ENCODE measurements at places on chromosomes 2 and 18.
A peak's percentile ranks its signal among the peaks of the same experiment; 100 is the strongest.

DNA sequence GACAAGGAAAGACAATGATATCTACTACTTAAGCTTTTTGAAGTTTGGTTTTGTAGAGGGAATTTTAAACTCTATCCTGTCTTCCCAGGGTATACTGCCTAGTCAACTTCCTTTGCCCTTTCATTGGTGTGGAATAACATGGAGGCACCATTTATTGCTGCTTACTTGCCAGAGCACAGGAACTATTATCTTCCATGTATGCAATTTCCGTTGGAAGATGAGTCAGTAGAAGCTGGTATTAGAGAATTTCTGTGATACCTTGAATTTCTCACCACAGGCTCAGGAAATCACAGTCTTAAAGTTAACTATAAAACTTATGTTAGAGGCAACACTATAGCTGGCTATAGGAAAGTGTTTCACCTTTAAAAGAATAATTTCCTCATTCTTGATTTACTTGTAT, 40.9 kb upstream of the RGPD4 start:
- DNase-seq: no peak

GRCh38 chr18:42730272-42730671, 385.2 kb downstream of the RIT2 start:
- DNase-seq: no peak

DNA sequence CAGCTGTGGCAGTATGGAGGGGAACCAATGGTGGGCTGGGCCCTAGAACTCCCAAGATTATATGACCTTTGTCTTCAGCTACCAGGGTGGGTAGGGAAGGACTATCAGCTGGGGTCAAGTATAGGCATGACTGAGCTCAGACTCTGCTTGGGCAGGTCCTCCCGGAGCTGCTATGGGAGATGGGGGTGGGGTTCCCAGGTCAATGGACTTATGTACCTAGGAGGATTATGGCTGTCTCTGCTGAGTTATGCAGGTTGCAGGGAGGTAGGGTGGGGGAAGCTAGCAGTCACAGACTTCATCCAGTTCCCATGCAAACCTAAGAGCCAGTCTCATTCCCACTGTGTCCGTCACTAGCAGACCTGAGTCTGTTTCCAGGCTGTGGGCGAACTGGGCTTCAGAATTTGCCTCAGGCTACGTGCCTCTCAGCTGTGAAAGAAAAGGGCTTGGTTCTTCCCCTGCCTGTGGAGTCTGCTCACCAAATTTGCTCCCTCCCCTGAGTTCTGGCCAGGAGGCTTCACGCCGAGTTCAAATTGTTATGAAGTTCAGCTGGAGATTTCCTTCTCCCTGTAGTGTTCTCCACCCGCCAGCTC, 985.8 kb upstream of the NRXN1 start:
- DNase-seq: no peak

DNA sequence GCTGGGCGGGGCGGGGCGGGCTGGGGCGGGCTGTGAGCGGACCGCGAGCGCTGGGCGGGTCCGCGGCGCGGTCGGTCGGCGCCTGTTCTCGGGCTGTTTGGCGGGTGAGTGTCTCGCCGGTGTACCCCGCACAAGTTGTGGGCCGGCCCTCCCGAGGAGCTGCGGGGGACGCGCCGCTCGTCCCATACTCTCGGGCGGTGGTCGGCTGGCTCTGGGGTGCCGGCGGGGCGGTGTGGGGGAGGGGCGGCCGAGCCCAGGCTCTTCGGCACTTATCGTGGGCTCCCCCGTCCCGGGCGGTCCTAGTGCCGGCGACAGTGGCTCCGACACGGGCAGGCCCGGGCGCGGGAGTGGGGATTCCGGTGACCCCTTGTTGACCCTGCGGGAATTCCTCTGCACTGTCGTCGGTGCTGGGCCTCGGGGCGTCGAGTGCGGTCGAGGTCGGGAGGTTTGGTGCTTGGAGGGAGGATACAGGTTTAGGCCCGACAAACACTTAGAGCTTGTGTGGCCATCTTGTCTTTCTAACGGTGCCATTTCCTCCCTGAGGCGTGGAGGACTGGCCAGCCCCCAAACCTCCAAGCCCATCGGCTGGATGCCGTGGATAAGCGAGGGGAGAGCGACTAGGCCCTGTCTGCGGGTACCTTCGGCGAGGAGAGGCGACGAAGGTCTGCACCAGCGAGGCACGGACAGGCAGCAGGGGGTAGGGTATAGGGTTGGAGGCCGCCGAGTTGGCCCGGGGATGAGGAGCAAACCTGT, at the start of gene SEPTIN2:
Gene SEPTIN2 (plus strand): TSS at position 47 of the 753 bp plus-strand sequence. CDS start 8,308 bp downstream, outside the sequence.
- DNase-seq: no peak

GRCh38 chr18:28729321-28729720, 552.4 kb upstream of the CDH2 start:
- DNase-seq: no peak

DNA sequence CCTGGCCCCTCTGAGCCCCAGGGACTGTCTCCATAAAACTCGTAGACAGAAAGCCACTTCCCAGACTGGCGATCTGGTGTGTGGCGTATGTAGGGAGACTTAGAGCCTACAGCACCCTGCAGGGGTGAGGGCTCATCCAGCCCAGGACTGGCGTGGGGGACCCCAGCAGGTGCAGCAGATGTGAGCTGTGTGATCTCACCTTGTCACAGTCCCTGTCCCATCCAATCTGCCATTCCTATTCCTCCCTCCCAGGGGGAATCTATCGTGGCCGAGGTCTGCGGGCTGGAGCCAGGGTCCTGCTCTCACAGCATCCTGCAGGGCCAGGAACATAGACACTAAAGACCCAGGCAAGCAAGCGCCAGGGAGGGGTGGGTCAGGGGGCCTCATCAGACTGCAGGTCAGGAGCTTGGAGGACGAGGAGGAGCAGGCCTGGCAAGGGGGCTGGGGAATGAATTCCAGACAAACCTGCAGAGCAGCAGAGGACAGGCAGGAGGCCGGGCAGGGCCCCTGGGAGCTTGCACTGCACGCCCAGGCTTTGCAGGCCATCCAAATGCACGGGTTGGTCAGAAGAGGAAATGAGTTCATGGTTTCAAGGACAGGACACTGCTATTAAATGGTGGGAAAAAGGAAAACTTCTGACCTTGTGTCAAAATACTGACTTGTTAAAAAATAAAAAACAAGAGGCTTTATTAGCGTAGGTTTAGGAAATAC, 32.5 kb downstream of the HS6ST1 start:
- no peak for DNase-seq

DNA sequence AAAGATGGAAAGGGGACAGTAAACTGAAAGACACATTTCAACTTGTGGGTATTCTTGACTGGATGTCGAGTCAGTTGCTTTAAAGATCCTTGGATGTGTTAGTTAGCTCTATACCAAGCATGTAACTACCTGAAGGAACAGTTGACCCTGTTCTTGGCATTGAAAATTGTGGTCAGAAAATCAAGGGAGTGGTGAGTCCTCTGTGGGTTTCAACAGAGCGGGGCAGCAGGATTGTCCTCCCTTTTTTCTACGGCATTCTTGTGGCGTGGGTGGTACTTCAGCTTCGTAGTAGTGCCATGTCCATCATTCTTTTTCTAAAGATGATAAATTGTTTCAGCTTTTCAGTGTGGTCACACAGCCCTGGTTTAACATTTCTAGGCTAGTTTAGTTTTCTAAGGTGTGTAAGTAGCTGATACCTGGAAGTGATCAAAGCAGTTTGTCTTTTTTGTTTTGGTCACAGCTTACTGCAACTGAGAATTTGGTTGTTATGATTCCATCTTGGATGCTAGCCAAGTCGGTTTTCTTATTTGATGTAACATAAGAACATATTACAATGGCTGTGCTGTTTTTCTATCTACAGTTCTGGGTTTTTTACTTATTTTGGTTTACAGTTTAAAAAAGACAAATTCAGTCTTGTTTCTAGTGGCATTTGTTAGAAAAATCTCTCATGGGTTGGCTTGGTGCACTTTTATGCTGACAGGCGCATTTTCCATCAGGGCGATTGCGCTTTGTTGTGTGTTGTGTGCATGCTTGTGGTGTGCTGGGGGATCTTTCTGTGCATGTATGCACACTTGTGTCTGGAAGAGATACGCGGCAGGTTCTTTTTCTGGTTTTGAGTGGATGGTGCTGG, 84.7 kb downstream of the ZNF407 start:
- no peak for DNase-seq

GRCh38 chr2:14516844-14517243, 115.7 kb upstream of the LRATD1 start:
- DNase-seq: no peak

DNA sequence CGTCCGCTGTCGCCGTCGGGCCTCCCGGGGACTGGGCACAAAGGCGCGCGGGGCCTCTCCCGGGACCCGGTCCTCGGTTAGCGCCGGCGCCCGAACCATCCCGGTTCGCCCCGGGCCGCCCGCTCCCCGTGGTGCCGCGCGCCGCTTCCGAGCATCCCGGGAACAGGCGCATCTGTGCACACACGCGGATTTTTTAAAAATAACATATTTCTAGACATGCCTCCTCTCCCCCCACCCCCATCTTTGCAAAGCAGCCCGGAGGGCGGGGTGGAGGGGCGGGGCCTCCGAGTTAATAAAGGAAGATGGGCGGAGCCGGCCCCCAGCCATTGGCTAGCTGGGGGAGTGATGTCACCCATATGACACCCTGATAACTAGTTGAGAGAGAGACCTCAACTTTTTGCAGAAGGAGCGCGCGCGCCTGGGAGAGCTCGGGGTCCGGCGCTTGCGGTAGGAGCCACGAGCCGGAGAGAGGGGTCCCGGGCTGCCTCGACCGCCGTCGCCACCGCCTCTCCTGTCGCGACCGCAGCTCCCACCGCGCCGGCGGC, at the start of gene SOX11:
Gene SOX11 (plus strand): TSS at position 400 of the 545 bp plus-strand sequence. CDS start 338 bp downstream, outside the sequence.
- DNase-seq: peak; percentile 98

- DNase-seq: no peak
Measured at GRCh38 chr2:177243073-177243472, 21.5 kb downstream of the NFE2L2 start.

- DNase-seq: no peak
Measured at GRCh38 chr2:160252278-160252887, 52.3 kb upstream of the ITGB6 start.

DNA sequence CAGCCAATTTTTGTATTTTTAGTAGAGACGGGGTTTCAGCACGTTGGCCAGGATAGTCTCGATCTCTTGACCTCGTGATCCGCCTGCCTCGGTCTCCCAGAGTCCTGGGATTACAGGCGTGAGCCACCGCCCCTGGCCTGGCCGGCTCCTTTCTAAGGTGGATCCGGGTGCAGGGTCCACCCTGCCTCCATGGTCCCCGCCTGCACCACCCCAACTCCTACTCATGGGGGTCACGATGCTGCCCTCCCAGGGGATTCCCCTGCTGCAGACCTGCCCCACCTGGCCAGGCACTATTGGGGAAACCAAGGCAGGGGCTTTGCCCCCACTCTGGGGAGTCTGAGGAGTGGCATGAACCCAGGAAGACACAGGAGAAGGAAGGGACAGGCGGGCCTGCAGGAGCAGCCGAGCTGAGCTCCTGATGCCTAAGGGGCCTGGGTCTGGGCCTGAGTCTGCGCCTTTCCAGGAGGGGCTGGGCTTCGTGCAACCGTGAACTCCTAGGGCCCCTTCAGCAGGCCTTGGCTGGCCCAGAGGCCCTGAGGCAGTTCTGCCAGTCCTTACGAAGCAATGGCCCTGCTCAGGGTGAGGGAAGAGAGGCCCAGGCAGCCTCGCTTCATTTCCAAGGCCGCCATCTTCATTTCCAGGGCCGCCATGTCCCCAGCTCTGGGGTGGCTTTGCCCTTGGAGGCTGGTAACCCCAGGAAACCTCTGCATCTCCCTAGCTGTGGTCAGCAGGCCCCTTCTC, 67.2 kb upstream of the SMAD7 start:
- DNase-seq: no peak

GRCh38 chr18:49062832-49063226, 112.1 kb upstream of the SMAD7 start:
- DNase-seq: no peak

GRCh38 chr18:10495936-10496335, 29.9 kb upstream of the NAPG start:
- no peak for DNase-seq

GRCh38 chr18:37249895-37250618, 315.5 kb downstream of the CELF4 start:
- DNase-seq: no peak

DNA sequence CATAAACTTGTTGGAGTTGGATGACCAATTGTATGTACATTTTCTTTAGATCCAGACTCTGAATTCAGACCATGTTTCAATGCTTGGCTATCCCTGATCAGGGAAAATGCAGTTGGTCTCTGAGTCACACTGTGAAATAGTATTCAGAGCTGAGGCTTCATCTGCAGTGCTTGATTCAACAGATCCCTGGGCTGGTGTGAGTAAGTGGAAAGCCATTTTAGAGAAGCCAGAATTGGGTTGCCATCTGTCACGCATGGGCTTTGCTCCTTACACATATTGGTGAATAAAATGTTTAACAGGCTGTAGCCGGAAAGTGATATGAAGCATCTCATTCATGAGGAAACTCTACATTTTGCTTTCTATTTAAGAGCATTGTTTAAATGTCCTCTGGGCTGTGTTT, 50.0 kb upstream of the ACYP2 start:
- DNase-seq: no peak

DNA sequence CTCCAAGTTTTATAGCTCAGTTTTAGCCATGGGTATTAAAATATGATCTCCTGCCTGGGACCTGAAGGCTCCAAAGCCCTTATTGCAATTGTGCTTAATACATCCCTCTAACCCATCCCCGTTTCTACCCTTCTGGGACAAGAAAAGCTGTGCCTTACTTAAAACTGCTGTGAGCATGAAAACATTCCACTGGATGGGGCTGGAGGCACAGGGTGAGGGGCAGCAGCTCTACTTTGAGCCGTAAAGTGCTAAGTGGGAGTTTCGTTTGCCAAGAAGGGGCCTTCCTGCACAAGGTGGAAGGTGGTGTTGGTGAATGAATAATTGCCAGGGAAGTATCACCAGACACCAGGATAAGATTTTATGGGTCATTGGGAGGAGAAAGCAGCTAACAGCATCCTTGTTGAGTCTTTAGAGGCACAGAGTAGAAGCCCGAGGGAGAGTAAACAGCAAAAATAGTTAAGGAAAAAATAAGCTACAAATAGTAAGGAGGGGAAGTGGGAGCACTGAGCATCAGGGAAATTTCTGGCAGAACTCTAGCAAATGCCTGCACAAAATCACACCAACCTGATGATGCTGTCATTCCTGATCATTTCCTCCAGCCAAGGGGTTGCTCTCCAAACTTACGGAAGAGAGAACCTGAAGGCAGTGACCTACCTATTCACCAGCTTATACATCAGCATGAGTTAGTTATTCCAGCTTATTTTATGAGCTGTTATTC, 218.4 kb downstream of the MREG start:
- DNase-seq: no peak

GRCh38 chr2:114814355-114814754, 371.9 kb downstream of the DPP10 start:
- DNase-seq: no peak

- DNase-seq: no peak
Measured at GRCh38 chr2:241814393-241814642, 5.3 kb downstream of the NEU4 start.

GRCh38 chr2:207734264-207734635, 22.8 kb downstream of the CCNYL1 start:
- no peak for DNase-seq

DNA sequence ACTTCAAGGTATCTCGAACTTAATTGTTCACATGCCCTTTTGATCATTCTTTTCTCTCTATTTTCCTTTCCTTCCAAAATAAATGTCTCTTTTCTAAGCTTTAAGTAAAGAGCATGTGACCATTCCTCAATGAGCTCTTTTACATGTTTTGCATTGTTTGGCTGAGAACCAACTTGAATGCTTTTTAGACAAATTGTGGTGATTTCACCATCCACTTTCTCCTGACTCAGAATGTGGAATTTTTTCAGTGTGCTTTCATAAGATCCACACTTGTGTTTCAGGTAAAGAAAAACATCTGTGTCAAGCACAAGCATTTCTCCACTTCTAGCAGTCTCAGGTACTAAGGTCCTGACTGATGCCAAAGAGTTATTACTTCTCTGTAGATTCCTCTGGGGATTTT, 10.7 kb downstream of the RBM43 start:
- no peak for DNase-seq

All from NCI-H187 treated with DMSO at 0.1 percent for 48 hours (cell line).